ENCODE measurements at places on chromosomes 3 and 15. TPM values are rescaled to one million over a fixed set of nuclear protein-coding genes. Genes with fewer than 3 reads are reported as not detected.

The COL6A5 gene
- total RNA-seq: not detected

DNA sequence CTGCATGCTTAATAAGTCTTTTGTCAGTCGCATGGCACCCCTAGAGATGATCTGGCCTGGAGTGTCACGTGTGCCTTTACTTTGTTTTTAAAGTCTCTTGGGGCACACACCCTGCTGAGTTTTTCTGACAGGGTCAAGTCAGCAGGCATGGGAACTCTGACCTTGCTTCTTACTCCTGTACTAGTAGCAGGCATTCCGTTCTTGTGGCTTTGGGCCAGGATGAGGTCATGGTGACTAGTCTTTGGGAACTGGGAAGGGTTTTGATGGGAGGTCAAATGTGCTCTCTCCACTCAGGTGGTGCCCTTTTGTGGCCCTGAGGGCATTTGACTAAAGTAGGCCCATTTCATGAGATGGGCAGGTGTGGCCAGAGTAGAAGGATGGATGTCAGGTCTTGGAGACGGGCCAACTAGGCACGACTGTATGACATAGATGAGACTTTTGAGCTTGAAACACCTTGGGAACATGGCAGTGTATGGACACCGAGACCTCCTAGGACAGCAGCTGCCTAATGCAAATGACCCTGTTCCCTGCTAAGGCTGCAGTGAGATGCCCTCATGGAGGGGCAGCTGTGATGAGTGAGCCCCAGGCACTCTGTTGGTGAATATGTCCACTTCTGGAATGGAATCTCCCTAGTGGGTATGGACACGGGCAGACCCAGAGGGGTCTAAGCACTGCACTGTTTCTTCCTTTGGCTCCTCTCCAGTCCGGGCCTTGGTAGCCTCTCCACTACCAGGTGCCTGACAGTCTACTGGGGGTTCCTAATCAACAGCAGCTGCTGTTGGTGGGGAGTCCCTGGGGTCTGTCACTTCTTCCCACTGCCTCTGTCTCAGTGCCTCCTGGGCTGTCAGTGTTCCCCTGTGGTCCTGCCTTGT lies 16.4 kb downstream of the SRPRB start:
- DNase-seq: no peak

- no peak for DNase-seq
Observed at GRCh38 chr3:25775936-25776335, 7.3 kb downstream of the NGLY1 start.

GRCh38 chr15:84143753-84144314 lies 91.7 kb upstream of the GOLGA6L4 start:
- no peak for DNase-seq

GRCh38 chr3:197989651-197990050 lies 29.6 kb downstream of the LMLN start:
- no peak for DNase-seq

DNA sequence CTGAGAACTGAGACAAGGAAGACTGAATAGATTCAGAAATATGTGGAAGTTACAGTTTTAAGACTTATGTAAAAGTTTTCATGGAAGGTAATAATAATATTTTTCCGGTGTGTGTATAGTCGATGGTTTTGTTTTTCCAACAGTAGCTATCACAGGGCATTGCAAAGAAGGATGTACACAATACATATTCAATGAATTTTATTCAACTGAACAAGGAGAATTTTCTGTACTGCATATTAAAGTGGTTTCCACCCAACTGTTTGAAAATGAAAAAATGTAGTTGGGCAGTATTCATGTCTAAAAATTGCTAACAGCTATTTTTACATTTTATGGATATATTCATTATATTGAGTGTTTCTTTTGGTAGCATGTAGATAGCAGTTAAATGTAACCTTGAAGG lies 350.3 kb upstream of the ATP10A start:
- no peak for DNase-seq

The NPRL2 gene
- total RNA-seq: 19.4 TPM

- no peak for DNase-seq
Observed at GRCh38 chr3:42488687-42489086, 13.8 kb upstream of the VIPR1 start.

GRCh38 chr15:79897380-79897678 lies 515 bp upstream of the MTHFS start:
- DNase-seq: no peak

The PLSCR5 gene
- not detected for total RNA-seq

The SEMA5B gene
- 11.0 TPM for total RNA-seq

The LTK gene
- 1.6 TPM for total RNA-seq

DNA sequence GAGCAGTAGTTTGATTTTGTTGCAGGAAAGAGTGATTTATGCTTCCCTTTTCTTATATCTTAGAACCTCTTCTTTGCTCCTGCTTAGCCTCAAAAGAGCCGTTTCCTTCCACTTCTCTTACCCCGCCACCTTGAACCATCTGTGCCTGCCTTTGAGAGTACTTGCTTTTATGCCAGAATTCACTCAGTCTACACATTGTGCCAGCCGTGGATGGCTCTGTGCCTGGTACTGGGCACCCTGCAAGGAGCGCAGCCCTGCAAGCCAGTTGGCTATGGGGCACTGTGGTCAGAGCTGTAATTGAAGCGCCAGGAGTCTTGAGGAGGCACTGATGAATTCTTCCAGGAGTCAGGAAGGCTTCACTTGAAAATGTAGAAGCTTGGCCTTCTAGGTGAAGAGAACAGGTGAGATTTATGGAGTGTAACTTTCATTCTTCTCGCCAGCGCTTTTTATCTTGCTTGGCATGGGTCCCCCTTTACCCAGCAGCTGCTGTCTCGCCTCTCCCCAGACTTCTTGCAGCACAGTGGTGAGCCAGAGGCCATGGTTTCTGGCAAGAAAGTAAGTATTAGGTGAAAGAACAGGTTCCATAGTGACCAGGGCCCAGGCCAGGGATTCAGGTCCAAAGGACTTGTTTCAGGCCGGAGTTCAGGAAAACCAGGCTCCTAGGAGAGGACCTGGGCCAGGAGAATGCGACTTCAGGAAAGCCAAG lies 4.9 kb downstream of the TMED3 start:
- DNase-seq: no peak

- no peak for DNase-seq
Observed at GRCh38 chr15:60353245-60353920, 44.4 kb downstream of the ANXA2 start.

- DNase-seq: peak; percentile 92
Observed at GRCh38 chr15:86624261-86625036, 544.8 kb downstream of the AGBL1 start.

DNA sequence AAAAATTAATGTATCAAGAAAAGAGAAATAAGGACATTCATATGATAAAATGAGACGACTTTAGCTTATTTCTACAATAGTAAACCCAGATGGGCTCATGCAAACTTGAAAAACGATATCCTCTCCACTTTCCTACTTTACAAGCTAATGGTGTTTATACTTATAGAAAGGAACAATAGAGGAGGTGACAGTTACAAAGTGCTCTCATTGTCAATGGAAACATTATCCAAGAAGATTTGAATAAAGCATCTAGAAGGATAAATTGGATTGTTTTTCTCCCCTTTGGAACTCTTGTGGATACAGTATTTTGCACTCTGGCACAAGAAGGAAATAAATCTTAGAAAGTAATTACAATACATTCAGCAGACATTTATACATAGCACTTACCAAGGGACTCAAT lies 20.2 kb upstream of the CCDC66 start:
- DNase-seq: no peak
